ENCODE measurements at places on chromosomes 3 and 15.

DNA sequence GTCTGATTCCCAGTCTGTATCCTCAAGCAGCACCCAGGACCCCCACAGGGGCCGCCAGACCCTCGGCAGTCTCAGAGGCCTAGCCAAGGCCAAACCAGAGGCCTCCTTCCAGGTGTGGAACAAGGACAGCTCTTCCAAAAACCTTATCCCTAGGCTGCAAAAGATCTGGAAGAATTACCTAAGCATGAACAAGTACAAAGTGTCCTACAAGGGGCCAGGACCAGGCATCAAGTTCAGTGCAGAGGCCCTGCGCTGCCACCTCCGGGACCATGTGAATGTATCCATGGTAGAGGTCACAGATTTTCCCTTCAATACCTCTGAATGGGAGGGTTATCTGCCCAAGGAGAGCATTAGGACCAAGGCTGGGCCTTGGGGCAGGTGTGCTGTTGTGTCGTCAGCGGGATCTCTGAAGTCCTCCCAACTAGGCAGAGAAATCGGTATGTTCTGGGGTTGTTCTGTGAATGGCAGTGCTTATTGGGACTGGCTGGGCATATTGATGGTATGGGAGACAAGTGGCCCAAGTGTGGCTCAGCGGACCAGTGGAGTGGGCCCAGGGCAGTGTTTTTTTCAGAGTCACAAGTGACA, 96.3 kb downstream of the RPL39L start:
- ATAC-seq = no peak

DNA sequence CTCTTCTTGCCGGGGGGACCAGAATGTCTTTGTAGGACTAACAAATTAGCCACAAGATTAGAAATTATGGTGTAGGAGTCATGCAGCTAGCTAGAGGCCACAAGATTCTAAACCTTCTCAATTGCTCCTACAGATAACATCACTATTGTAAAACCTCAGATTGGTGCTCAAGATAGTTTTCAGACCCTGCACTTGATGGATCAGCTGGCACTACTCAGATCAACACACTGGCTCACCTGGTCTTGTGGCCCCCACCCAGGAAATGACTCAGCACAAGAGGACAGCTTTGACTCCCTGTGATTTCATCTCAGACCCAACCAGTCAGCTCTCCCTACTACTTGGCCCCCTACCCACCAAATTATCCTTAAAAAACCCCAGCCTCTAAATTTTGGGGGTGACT, 124.1 kb upstream of the RASGRP1 start:
- peak; percentile 85 for ATAC-seq

DNA sequence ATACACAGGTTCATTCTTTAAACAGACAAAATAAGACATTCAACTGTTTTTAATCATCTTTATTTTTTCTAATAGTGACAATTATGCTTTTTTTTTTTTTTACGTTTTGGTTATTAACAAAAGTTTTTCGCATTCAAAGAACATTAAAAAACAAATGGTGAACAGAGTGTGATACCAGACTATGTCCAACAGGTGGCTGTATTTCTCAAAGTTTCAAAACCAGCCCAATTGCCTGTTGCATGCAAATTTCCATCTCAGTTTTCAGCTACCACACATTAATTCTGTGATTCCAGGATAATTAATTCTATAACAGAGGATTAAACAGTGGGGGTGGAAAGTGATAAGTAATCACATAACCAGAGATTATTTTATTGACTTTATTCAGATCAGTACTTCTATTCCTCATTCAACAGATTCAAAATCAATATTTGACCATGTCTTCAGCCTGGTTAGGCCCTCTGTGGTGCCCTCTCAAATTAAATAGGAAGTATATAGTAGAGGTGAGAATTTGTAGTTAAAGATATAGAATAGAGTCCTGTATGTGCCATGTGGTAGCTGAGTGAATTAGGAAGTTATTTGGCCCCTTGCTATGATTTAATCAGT, 122.2 kb upstream of the DCBLD2 start:
- ATAC-seq = no peak

GRCh38 chr3:168459226-168459784, 363.6 kb upstream of the GOLIM4 start:
- ATAC-seq = no peak

DNA sequence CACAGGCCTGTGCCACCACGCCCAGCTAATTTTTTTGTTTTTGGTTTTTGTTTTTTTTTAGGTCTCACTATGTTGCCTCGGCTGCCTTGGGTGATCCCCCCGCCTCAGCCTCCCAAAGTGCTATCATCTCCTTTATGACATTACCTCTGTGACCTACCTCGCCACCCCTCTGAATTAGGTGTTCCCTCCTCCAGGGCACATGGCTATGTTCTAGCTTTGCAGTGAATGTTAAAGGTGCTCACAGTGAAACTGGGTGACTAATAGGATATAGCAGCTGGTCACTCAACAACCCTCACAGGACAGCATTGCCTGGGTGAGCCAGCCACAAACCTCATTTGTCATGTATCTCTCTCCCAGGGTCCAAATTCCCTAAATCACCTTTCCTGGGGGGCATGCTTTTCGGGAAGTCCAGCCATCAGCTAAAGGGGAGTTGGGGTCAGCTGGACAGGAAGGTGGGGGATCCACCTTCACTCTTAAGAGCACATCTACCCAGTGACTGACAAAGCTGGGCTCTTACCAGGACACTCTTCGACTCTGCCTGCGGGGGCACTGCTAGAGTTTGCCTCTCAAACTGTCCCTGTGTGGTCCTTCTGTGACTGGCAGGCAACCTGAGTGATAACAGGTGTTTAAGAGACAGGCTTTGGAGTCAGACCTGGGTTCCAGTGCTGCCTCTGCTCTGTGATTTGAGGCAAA, 1.6 kb upstream of the TTLL3 start:
- peak; percentile 65 for ATAC-seq

- ATAC-seq = no peak
Measured at GRCh38 chr3:107068980-107069379, 308.3 kb upstream of the CCDC54 start.

DNA sequence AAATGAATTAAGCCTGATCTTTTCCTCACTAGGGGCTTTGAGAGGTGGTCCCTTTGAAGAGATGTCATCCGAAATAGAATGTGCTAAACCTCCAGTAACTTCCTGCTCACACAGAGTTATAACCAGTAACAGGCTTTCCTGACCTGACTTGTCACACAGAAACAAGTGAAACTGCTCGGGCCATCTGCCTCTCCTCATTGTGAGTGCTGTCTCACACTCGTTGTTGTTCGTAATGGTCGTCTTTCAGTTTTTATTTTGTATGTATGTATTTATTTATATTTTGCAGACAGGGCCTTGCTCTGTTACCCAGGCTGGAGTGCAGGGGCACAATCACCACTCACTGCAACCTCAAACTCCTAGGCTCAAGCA, 24.0 kb downstream of the ACSBG1 start:
- ATAC-seq = no peak

- no peak for ATAC-seq
Measured at GRCh38 chr3:133973249-133973980, 56.3 kb downstream of the SLCO2A1 start.

DNA sequence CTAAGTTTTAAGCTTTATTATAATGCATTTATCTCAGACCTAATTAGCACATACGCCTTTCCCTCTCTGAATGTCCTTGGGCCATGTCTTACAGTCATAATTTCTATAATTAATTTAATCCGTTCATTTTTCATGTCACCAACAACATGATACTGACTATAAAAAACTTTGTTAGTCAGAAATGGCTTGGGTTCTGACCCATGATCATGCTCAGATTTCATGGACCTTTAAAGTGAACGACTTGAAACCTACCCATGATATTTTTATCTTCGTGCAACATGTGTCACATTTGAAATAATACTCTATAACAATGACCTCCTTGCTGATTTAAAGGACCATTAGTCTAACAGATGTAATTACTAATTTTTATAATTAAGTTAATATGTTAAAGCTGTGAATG, 1033.8 kb downstream of the DIPK2A start:
- ATAC-seq = no peak

GRCh38 chr3:86554383-86554782, 436.6 kb downstream of the VGLL3 start:
- ATAC-seq = no peak

DNA sequence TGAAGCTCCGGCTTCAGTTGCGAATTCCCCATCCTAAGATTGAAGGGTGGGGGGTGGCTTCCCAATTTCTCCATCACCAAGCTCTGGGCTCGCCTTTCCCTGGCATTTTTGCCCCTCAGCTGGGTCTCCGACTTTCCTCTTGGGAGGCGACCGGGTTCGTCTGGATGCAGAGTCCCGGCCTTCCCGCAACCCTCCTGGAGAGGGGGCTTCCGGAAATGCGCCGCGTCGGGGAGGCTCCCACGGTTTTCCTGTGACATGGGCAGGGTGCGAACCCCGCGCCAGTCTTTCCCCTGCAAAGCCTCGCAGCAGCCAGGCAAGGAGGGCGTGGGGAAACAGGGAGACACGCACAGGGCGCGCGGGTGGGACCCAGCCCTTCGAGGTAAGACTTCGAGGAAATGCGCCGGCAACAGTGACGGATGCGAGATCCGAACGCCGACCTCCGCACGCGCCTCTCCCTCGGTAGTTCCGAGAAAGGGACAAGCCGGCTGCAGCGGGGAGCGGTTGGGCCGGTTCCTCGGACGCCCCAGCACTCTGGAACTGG, 466 bp upstream of the HCN4 start:
- ATAC-seq = no peak

DNA sequence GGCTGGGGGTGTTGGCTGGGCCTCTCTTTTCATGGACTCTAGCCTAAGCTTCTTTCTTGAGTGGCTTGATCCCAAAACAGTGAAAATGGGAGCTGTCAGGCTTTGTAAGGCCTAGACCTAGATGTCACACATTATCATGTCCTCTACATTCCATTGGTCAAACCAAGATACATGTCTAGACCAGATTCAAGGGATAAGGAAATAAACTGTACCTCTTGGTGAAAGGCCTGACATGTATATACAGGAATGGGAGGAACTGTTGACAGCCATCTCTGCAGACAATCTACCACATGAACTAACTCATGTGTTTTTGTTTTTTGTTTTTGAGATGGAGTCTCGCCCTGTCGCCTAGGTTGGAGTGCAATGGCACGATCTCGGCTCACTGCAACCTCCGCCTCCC, 11.1 kb upstream of the RPP25 start:
- no peak for ATAC-seq

DNA sequence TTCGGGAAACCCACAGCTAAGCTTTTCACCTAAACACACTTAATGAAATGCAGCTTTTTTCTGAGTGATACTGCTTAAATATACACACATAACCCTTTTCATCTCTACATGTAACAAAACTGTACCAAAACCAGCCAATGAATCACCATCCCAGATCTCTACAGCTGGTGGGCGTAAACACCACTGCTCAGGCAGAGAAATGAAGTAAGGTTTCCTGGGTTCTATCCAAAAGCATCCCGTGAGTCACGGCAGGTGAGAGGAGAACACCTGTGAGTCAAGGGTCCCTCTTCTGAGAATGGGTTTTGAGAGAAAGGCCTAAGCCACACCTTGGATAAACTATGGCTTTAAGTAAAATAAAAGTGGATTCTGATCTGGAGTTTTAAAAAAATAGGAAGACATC, 2.6 kb downstream of the CLDN1 start:
- ATAC-seq = peak; percentile 79

DNA sequence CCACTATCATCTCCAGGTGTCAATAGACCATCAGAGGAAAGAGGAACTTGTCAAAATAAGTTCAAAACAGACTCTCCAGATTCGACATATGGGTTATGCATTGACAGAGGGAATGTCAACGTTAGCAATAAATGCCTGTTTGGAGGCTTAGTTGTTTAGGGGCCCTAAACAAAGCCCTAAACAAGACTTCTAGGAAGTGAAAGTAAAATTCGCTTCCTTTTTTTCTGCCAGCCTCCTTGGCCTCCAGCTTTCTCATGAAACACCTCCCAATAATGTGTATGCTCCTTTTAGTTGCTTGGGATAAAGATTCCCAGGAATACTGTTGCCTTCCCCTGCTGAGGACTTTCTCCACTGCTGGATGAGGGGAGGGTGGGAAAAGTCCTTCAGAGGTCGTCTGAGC, 70.9 kb upstream of the ARNT2 start:
- no peak for ATAC-seq

GRCh38 chr3:14329116-14329830, 73.1 kb upstream of the SLC6A6 start:
- no peak for ATAC-seq

- no peak for ATAC-seq
Measured at GRCh38 chr3:80159990-80160506, 392.2 kb upstream of the ROBO1 start.

- ATAC-seq = no peak
Measured at GRCh38 chr15:88089024-88089620, 167.4 kb downstream of the NTRK3 start.

DNA sequence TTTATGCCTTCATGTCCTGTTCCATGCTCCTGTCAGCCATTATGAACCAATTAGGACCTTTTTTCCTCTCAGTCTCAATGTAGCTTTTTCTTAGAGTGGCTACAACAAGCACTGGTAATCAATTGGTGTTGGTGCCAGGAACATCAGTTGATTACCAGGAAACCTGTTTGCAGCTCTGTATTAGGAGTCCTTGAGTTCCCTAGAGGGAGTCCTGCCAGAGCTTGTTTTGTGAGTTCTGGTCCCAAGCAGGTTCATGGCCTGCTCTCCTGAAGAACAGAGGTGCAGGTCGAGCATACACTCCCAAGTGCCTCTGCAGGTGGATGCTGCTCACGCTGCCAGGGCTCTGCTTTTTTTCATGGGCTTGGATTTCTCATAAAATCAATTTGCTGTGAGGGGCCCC, 137.9 kb upstream of the PRR23C start:
- ATAC-seq = no peak

- peak; percentile 77 for ATAC-seq
Measured at GRCh38 chr3:4387210-4388204, 79.6 kb downstream of the SUMF1 start.

DNA sequence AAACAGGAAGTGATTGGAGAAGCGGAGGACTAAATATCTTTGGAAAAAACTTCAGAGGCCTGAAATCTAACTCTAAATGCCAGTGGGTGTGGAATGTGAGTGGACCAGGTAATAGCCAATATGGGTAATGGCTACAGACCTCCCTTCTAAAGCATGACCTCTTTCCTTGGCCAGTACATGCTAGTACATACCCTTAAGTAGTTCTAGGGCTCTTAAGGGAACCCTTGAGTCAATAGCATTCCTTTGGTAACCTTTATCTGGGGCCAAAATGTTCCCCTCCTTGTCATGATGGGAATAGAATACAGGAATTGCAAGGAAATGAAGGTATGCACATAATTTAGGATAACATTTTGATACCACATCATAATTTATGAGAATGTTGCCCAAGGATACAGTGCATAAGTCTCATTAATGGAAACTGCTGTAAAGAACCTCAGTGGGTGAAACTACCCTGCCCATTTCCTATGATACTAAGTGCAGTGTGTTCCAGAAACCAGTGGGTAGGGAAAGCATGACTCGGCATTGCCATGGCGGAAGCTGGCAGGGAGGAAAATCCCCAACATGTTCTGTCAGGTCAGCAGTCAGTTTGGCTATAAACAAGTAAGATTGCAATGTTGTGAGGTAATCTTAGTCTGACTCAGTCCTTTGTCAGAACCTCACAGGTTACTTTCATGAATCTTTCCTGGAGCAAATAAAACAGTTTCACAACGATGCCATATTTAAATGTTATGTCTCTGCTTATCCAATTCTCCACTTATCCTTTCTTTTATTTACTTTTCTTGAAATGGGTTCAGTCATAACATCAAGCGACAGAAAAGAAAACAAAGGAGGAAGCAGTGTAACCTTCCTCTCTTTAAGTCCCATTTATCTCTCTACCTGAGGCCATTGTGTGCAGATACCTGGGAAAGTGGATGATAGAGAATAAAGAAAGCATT, 23.5 kb upstream of the RAP2B start:
- peak; percentile 79 for ATAC-seq

- no peak for ATAC-seq
Measured at GRCh38 chr3:191356631-191357439, 26.5 kb upstream of the UTS2B start.

GRCh38 chr15:67068710-67069400, 3.5 kb downstream of the SMAD3 start:
- peak; percentile 6 for ATAC-seq

GRCh38 chr15:70503073-70503745, 260.1 kb downstream of the UACA start:
- peak; percentile 60 for ATAC-seq
